DMS153 (cell line): ENCODE measurements at places on chromosomes 6 and 20.

DNA sequence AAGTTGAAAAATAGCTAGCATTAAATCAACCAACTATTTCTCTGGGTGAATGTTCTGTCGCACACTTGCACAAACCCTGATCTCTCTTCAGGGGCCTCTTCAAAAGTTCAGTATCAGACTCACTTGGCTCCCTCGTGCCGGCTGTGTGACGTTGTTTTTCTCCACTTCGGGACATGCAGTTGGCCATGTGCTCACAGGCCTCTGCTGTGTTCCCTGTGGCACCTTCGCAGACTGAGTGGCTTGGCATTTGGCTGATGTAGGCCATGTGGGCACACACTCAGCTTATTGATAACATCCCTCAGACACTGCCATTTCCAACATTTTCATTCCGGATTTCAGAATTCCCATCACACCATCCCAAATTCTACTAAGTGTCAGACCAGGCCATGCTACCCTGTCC lies 49.3 kb downstream of the PACRG start:
- no peak for DNase-seq

DNA sequence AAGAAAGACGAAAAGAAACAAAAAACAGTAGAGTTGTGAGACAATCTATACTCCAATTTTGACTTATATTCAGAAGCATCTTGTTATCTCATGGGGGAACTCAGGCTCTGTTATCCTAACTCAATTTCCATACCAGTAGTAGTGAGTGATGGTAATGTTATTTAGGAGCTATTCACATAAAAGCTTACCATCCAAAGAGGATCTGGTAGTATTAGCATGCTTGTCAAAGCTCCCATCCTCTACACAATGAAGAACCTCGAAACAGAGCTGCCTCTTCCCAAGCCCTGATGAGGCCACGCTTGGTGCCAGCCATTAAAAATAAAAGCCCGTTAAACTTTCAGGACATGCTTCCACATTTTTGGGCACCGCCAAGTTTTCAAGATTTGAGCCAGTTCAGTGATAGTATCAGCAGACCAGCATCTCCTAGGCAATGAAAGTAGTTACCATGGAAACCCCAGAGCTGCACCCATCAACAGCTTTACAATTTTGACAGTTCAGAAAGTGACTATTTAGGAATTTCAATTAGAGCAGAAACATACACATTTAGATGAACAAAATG lies 173.3 kb downstream of the CD83 start:
- no peak for DNase-seq

DNA sequence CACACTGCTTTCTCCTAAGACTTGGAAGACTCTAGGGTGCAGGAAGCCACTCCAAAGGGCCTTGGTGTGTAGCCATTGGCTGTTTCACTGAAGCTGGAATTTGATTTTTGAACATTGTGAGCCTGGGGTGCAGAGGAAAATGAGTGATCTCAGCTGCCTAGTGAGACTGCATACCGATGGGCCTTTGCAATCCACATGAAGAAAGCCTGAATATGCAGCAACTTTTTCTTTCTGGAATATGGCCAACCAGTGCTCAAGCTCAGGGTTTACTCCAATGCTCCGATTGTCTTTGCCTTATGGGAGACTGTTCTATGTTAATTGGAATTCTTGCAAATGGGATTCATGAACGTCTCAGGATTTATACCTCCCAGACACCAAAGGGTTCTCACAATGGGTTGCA lies 242.6 kb downstream of the DOK5 start:
- no peak for DNase-seq

DNA sequence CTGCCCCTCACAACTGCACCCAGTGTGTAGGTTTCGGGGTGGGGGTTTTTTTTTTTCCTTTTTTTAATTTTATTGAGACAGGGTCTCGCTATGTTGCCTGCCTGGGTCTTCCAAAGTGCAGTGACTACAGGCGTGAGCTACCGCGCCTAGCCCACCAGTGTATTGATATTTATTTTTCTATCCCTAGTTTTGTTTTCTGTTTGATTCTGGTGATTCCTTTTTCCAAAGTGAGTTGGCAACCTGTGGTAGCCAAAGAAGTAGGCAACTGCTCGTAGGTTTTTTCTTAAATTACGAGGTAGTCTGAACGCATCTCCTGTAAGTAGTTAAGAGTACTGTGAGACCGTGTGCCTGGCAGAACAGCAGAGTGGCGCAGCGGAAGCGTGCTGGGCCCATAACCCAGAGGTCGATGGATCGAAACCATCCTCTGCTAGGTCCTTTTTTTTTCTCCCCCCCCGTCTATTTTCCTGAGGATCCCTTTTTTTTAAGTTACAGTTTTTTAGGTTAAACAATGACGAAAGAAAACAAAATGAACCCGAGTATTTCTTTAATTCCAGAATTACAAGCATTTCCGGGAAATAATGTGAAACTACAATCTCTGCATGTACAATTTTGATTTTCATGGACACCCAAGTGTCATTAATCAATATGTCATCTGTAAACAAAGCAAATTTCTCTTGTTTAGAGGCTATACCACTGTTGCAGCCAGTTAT lies 78.7 kb upstream of the BTN3A2 start:
- DNase-seq = peak; percentile 56

DNA sequence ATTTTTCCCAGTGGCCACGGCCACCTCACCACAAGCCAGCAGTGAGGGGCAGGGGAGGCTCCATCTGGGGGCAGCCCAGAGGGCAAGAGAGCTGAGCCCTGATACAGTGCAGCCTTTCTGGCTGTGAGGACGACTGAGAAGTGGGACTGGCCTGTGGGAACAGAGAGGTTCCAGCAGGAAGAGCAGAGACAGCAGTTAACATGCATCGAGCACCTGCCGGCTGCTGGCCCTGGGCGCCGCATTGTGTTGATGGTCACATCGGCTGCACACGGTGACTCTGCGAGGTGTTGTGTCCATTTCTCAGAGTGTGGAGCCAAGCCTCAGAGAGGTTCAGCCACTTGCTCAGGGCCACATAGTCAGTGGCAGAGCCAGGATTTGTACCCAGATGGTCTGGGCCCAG lies 9.8 kb downstream of the FOXS1 start:
- DNase-seq = no peak

DNA sequence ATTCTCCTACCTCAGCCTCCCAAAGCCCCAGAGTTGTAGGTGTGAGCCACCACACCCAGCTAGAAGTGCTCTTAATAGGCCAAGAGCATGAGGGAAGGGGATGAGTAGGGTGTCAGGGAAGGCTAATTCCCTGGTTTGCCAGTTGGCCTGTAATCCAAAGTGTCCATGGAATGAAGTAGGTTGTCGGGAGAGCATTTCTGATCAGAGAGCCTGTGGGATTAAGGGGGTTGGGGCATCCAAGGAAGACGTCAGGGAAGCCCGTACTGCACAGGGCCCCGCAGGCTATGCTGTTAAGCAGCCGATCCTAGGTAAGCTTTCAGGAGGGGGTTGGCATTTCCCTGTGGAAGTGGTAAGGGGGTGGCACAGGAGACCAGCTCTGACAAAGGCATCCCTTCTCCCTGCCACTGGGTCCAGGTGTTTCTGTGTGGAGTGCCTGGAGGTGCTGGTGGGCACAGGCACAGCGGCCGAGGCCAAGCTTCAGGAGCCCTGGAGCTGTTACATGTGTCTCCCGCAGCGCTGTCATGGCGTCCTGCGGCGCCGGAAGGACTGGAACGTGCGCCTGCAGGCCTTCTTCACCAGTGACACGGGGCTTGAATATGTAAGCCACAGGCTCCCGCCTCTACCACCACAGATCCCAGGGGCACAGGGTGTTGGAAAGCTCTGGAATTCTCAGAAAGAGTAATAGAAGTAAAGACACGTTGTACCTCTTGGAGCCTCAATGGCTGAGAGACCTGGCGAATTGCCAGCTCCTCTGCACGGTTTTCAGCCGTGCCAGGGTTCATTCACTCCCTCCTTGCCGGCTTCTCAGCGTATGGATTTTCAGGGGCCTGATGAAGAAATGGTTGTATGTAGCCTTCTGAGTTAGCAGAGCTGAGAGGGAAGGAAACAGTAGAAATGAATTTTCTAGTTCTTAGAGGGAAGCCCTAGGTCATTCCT lies 21.4 kb upstream of the MAPRE1 start:
- DNase-seq = no peak

- DNase-seq = peak; percentile 46
These were observed 143.4 kb downstream of the ADGRB3 start for GRCh38 chr6:68778356-68779020.

GRCh38 chr6:100372326-100373091 lies 92.2 kb downstream of the SIM1 start:
- peak; percentile 47 for DNase-seq

- no peak for DNase-seq
These were observed 160.6 kb downstream of the IBTK start for GRCh38 chr6:82086944-82087343.

GRCh38 chr6:44606504-44606903 lies 219.0 kb downstream of the CDC5L start:
- no peak for DNase-seq

DNA sequence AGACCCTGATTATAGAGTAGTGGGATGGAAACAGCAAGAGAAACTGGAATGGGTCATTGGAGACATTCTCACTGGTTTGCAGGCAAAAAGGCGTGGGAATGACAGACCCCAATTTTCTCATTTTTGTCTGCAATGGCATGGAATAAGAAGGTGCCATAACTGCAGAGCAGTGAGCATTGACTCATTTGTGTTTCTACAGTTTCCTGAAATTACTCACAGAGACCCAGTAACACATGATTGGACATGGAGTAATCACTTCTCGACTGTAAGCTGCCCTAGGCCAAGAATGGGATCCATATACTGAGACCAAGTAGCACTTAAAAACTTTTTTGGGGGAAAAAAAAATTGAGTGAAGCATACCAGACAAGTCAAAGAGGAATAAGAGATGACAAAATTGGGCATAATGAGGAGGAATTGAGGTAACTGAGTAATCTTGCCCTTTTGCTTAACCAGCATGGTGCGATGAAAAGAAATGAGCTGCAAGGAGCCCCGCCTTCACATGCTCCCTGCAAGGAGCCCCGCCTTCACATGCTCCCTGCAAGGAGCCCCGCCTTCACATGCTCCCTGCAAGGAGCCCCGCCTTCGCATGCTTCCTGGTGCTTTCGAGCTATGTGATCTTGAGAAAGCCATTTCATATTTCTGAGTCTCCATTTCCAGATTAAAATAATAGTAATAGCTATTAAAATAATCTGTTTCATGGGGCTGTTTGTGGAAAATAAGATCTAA lies 44.1 kb downstream of the NHSL1 start:
- no peak for DNase-seq

DNA sequence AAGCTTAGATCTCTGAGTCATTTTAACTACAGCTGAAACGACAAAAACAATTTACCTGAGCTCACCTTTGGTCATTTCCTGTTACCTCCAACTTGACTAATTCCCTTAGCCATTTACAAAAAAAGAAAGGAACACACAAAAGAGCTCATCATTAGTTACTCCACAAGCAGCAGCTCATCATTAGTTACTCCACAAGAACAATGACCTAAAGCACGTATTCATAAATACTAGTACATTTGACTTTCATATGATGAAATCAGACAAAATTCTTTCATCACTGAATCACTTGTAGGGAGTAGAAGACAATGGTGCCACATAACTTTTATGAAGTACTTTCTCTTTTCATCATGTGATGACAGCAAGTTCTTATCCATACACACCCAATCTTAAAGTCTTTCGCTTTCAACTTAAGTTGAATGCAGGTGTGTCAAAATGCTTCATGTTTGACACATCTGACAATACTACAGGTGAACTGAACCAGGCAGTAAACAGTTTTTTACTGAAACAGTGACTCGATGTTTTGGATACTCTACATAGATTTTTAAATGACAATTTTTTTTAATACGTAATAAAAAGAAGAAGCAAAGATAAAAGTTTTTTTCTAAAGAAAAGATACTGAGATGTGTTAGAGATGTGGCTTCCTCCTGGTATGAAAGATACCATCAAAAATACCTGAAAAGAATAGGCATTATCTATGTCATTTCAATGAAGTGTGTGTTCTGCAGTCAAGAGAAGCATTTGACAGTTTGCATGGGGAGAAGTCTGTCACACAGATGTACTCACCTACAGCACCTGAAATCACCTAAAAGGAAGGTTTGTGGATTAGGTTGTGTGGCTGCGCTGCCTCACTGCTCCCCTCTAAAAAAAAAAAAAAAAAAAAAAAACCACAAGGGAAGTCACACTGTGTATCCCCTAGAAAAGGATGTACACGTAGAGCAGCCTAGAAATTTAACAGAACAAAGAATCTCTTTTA lies 109.1 kb downstream of the PRDM1 start:
- no peak for DNase-seq

DNA sequence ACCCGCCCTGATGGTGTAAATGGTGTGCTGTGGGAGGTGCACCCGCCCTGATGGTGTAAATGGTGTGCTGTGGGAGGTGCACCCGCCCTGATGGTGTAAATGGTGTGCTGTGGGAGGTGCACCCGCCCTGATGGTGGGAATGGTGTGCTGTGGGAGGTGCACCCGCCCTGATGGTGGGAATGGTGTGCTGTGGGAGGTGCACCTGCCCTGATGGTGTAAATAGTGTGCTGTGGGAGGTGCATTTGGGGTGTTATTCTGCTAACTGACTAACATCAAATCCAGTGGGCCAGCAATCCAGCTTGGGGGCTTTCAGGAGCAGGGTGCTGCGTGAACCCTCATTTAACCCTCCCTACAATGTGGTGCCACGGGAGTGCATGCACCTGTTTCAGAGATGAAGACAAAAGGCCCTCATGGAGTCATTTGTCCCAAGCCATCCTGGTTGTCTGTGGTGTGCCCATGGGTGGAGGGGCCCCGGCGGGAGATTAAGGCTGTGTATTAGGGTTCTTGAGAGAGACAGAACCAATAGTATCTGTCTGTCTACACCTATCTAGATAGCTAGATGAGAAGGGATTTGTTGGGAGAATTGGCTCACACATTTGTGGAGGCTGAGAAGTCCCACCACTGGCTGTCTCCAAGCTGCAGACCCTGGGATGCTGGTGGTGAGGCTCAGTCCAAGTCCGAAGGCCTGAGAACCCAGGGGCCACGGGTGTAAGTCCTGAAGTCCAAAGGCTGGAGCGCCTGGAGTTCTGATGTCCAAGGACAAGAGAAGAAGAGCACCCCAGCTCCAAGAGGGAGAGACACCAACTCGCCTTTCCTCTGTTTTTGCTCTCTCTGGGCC lies 39.2 kb downstream of the TMEM242 start:
- DNase-seq = no peak

DNA sequence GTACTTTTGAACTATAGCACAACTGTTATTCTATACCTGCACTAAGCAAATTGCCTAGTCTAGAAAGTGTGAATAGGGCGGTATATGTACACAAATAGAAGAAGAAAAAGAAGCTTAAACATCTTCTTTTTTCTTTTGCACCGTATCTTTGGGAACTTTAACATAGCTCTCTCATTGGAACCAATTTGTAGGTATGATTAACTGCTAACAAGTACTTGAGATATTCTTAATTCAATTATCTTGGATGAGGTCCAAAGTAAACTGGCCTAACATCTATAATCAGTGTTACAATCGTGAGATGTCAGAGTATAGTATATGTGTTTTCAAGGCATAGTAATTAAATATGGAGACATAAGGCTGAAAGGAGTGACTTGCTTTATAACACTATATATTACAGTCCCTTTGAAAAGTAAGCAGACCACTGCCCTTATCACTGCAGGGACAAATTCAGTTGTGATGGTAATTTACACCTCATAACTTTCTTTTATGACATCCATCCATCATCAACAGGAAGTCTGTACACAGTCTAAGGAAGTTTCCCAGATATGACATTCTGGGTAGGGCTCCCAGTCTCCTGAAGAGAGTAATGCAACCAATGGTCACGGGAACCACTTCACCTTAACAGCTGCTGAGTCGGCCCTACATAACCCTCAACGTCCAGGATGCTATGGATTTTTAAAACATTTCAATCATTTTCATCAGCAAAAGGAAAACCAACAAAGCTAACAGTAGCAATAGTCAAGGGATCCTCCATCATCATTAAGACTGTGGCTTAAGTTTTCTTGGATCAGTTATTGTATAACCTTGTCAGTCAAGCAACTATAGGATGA lies 37.6 kb downstream of the NKAIN2 start:
- DNase-seq = peak; percentile 87

GRCh38 chr20:63402181-63402859 lies 41.2 kb upstream of the CHRNA4 start:
- no peak for DNase-seq
